Right atrium auricular region (tissue), 2 donors: ENCODE measurements at places on chromosomes 1 and 21. TPM values are rescaled to one million over a fixed set of nuclear protein-coding genes. Genes with fewer than 3 reads are reported as not detected.

DNA sequence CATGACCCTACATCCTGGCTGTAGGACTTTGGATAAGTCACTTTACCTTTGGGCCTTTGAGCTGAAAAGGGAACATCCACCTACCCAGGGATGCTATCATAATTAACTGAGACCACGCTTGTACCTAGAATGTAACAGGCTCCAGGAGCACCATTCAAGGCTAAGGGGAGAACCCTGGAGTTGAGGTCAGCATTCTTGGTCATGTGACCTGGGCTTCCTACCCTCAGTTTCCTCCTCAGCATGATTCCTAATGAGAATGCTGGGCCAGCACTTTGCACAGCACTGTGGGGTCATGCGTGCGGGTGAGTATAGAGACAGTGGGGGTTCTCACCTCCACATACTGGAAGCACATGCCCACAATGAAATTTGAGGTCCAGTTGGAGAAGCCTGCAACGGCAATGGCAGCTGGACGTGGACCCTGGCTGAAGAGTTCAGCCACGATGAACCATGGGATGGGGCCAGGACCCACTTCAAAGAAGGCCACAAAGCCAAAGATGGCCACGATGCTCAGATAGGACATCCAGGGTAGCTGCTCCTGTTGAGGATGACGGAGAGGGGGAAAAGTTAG lies 31.3 kb downstream of the SLC2A1 start:
- DNase-seq = peak; percentile 30
- H3K27ac ChIP-seq = no peak overlapping the region
- no peaks in the 10 kb centered on the region for H3K4me1 ChIP-seq
- no peak overlapping the region for H3K4me3 ChIP-seq

- H3K4me1 ChIP-seq = no peaks in the 10 kb centered on the region
- H3K36me3 ChIP-seq = peaks cover 10% of the 10 kb centered on the region
- no peak for DNase-seq
- H3K27ac ChIP-seq = no peak overlapping the region
- H3K4me3 ChIP-seq = no peak overlapping the region
Observed at GRCh38 chr1:32867671-32868070, 3.0 kb downstream of the FNDC5 start.

DNA sequence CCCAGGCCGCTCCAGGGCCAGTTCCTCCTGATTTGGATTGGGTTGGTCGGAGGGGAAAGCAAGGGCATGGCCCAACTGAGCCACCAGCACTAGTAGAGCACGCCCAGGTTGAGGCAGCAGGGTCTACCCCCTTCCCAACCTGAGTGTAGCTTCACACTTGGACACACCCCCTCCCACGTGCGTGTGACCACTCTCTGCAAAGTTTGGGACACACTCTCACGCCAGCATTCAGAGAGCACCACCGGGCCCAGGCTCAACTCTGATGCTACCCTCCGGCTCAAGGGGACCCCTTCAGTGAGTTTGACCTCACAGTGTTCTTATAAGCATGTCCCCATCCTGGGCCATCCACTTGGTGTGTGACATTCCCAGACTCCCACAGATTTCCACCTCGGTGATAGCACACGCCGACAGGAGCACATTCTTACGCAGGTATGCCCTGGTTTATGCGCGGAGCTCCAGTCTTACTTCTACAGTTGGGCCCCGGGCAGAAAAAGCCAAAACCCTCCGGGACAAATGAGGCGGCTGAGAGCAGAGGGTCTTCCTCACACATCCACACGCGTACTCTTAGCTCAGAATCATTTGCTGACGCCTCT lies 3.0 kb upstream of the DMRTA2 start:
- H3K27ac ChIP-seq = no peak overlapping the region
- no peak overlapping the region for H3K4me3 ChIP-seq
- no peak for DNase-seq

DNA sequence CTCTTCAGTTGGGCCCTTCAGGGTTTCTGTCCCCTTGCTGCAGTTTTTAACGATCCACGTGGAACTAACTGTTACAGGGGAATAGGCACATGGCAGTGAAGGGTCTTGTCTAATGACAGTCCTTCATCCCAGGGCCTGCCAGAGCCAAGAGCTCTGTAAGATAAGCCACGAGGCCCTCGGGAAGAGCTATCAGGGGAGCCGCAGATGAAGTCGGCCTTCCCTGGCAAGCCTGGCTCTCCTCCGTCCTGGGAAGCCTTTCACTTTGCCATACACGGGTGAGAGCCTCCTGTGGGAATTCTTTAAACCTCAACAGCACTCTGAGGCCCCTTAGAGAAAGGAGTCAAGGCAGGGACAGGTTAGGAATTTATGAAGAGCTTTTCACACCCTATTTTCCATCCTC lies 29.0 kb downstream of the ACP6 start:
- no peaks in the 10 kb centered on the region for H3K27me3 ChIP-seq
- no peak for DNase-seq
- no peak overlapping the region for H3K4me3 ChIP-seq
- peaks cover 13% of the 10 kb centered on the region for H3K4me1 ChIP-seq

- H3K4me3 ChIP-seq = peak overlapping the region; percentile 9
- DNase-seq = peak; percentile 98
- H3K27ac ChIP-seq = peak overlapping the region; percentile 79
- H3K27me3 ChIP-seq = no peaks in the 10 kb centered on the region
- peaks cover 27% of the 10 kb centered on the region for H3K4me1 ChIP-seq
- H3K36me3 ChIP-seq = no peaks in the 10 kb centered on the region
Observed at GRCh38 chr1:8004803-8005573, 21.1 kb downstream of the ERRFI1 start.

The LCE1A gene
- not detected for total RNA-seq

- H3K27ac ChIP-seq = no peak overlapping the region
- no peak overlapping the region for H3K4me3 ChIP-seq
- H3K27me3 ChIP-seq = no peaks in the 10 kb centered on the region
- H3K4me1 ChIP-seq = no peaks in the 10 kb centered on the region
- H3K36me3 ChIP-seq = no peaks in the 10 kb centered on the region
- no peak for DNase-seq
Observed at GRCh38 chr1:169186106-169186505, 79.6 kb downstream of the ATP1B1 start.

DNA sequence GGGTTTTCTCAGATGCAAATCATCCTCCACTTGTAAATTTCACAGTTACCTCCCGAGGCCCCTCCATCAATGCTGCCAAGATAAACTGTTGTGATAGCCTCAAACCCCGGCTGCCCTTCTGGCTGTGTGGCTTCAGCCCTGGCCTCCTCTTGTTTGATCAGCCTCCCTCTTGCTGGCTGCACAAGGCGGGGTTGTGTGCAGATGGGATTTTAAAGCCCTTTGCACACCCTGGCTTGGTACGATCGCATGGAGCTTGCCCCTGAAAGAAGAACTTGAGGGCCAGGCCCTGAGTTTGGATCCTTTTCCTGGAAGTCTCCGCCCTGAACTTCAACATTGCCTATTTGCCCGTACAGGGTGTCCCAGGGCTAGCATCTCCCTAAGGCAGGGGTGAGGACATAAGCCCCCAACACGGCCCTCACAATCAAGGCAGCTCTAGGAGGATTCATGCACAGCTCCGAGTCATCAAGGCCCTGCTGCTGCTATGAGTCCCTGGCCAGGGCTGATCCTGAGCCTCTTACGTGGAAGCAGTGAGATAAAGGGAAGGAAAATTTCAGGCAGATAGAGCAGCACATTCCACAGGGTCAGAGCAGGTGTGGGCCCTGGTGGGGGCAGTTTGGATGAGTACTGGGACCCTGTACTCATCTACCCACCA lies 181.2 kb upstream of the VAMP3 start:
- no peak for DNase-seq
- no peaks in the 10 kb centered on the region for H3K4me1 ChIP-seq
- H3K4me3 ChIP-seq = no peak overlapping the region
- no peaks in the 10 kb centered on the region for H3K27me3 ChIP-seq
- H3K36me3 ChIP-seq = no peaks in the 10 kb centered on the region

GRCh38 chr1:202982715-202983430 lies 15.8 kb upstream of the CYB5R1 start:
- DNase-seq = no peak
- no peak overlapping the region for H3K27ac ChIP-seq
- no peaks in the 10 kb centered on the region for H3K27me3 ChIP-seq
- H3K36me3 ChIP-seq = no peaks in the 10 kb centered on the region

The GCLM gene
- total RNA-seq = 7.5 TPM

The RBP7 gene
- total RNA-seq = 31.4 TPM

DNA sequence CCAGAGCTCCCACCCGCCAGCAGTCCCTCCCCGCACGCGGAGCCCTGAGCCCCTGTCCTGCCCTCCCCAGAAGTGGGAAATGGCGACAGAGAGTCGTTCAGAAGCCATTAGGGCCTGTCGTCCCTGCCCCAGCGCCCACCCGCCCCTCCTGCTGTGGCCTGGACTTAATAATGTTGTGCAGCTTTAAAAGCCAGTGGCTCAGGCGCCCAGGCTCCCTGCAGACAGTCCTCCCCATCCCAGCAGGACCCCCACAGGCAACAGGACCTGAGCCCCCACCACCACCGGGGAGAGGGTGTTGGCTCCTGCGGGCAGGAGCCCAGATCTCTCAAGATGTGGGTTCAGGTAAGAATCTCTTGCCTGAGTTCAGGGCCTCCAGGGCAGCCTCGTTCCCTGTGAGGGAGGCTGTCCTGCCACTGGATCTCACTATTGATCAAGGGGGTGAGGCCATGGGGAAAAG lies 125.3 kb upstream of the RUNX3 start:
- H3K36me3 ChIP-seq = no peaks in the 10 kb centered on the region
- no peak overlapping the region for H3K4me3 ChIP-seq
- DNase-seq = no peak

DNA sequence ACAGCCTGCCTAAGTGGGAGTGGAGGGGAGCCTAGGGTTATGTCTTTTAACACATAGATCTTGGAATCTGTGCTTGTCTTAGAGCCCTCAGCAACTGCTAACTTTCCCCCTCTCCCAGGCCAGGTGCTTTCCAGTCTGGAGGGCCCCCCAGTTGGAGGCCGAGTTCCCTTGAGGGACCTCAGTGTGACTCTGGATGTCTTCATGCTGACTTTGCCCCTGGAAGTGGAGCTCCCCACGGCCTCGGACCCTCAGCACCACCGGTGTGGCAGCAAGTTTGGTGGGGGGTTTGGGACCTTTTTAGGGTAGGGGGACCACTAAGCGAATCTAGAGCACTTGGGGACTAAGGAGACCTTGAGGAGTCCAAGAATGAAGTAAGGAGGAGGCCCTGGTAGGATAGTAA lies 22.9 kb downstream of the HYI start:
- H3K4me3 ChIP-seq = no peak overlapping the region
- H3K27ac ChIP-seq = no peak overlapping the region

The EDN2 gene
- not detected for total RNA-seq
